Activated CD8-positive, alpha-beta memory T cell treated with anti-CD3 and anti-CD28 coated beads for 48 hours (primary cell): ENCODE measurements at places on chromosomes 6 and 20.

DNA sequence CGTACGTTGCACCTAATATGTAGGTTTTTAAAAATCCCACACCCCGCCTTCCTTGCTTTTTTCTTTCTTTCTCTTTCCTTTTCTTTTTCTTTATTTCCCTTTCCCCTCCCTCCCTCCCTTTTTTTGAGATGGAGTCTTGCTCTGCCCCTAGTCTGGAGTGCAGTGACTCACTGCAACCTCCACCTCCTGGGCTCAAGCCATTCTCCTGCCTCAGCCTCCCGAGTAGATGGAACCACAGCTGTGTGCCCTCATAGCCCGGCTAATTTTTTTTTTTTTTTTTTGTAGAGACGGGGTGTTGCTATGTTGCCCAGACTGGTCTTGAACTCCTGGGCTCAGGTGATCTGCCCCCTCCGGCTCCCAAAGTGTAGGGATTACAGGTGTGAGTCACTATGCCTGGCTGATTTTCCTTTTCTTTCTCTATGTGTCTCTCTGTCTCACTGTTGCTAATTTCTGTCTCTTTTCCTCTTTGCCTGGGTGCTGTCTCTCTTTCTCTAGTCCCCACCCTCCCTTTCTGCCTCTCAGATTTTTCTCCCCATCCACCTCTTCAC lies 61.2 kb downstream of the SRC start:
- DNase-seq, result no peak

GRCh38 chr20:58469616-58470015 lies 45.6 kb downstream of the APCDD1L start:
- DNase-seq, result no peak

GRCh38 chr6:126600258-126600916 lies 260.5 kb downstream of the CENPW start:
- no peak for DNase-seq

GRCh38 chr6:133971861-133972260 lies 18.8 kb downstream of the TBPL1 start:
- no peak for DNase-seq

DNA sequence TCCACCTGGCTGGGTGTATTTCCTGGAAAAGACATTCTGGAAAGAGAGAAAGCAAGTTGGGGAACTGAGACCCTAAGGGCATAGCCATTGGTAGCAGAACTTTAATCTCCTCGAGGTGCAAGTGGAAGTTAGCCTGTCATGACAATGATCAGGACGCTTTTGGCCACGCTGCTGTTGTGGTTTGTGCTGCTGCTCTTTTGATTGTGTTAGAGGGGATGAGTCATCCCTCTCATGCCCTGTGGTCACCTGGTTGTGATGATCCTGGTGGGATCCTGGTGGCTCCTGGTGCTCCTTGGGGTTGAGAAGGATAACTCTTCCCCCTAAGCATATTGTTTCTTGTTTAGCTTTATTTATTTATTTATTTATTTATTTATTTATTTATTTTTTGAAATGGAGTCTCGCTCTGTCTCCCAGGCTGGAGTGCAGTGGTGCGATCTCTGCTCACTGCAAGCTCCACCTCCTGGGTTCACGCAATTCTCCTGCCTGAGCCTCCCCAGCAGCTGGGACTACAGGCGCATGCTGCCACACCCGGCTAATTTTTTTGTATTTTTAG lies 350.3 kb downstream of the KIF16B start:
- no peak for DNase-seq

- no peak for DNase-seq
Observed at GRCh38 chr6:18166312-18167036, 11.3 kb downstream of the KDM1B start.

DNA sequence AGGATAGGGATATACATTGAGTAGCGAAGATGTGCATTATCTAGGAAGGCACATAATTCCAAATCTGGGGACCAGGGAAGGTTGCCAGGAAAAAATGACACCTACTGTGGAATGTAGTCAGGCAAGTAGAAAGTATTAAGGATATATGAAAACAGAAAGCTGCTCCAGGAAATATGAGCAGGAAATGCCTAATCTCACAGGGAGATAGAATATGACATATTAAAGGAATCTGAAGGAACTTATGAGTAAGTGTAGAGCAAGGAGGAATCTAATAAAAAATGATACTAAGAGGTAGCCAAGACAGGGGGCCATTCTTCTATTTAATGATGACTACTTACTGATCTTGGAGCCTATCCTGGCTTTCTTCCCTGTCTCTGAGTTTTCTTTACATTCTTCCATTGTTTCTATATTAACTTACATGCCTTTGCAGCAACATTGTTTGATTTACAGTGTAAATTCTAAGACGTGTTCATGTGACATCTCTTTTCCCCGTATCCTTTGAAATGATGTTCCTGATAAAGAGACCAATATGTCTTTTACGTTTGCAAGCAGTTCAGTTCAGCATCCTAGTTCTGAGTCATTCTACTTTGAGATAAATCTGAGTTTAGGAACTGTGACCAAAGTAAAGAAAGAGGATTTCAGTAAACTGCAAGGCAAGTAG lies 58.6 kb downstream of the TINAG start:
- no peak for DNase-seq

- DNase-seq, result no peak
Observed at GRCh38 chr6:496649-497048, 105.1 kb downstream of the IRF4 start.

GRCh38 chr6:129345890-129346289 lies 364.1 kb downstream of the ARHGAP18 start:
- DNase-seq, result no peak
